ENCODE measurements at places on chromosomes 3 and 15.

- DNase-seq = no peak
Observed at GRCh38 chr3:134650431-134651346, at the start of gene KY. Gene KY (minus strand): TSS chr3:134651022. CDS start chr3:134650960, 62 bp downstream.

DNA sequence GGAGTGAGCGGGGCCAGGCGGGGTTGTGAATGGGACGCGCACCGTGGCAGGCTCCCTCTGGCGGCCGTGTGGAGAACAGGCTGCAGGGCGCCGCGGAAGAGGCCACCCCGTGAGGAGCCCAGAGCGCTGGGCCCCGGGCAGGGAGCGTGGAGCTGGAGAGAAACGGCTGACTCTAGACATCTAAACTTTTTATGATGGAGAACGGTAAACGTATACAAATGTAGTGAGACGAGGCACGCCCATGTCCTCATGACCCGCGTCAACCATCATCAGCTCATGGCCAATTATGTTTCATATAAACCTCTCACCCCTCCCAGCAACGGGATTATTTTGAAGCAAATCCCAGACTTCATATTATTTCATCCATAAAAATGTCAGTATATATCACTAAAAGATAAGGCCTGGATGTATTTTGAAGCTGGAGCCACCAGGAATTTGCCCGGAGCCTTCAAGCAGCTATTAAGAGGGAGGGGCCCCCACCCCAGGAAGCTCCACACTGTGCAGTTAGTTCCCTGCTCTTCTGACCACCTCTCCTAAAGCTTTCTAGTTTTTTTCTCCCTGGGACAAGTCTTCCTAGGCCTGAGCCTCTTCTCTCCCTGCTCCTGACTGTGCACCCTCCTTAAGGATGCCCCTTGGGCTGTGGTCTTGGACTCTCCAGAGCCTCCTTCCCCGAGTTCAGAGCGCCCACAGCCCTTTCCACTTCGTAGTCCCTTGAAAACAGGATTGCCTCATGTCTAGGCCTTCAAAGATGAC is 149.5 kb downstream of the SMAD6 start:
- DNase-seq = peak; percentile 80

DNA sequence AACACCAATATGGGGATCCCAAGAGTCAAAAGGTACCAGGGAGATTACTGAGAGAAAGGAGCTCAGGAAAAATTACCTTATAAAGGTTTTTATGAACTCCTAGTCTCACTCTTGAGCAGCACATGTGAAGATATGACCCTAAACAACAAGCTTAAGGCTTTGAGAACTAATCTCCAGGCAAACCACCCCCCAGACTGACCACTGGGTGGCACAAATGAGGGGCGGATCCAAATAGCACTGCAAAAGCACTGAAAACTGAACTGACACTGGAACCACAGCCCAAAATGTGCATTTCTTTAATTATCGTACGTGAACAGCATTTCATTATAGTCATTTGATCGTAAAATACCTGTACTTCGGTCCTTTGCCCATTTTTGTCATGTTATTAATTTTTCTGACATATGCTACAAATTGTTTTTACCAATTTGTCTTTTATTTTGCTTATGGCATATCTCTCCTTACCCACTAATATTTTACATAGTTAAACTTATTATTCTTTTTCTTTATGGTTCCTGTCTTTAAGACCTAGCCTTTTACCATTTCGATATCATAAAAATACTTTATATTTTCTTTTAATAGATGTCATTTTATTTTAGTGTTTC is 31.5 kb upstream of the TFDP2 start:
- DNase-seq = peak; percentile 38

- DNase-seq = peak; percentile 16
Observed at GRCh38 chr15:29693225-29693624, 129.0 kb downstream of the TJP1 start.

- peak; percentile 17 for DNase-seq
Observed at GRCh38 chr3:113495035-113495434, 19.9 kb downstream of the SPICE1 start.

GRCh38 chr3:139738697-139739096 is 60.9 kb upstream of the NMNAT3 start:
- no peak for DNase-seq

DNA sequence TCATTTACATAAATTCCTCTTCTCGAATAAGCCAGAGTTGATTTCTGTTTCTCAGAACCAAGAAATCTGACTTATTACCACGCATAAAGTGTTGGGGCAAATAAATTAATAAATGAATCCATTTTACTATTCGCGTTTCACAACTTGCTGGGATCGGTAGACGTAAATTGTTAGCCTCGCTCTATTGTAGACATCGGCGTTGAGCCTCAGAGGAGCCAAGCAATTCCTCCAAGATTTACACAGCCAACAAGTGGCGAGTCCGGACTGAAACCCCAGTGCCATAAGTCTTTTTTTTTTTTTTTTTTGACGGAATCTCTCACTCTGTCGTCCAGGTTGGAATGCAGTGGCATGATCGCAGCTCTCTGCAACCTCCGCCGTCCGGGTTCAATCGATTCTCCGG is 8.9 kb downstream of the KLHL6 start:
- no peak for DNase-seq

DNA sequence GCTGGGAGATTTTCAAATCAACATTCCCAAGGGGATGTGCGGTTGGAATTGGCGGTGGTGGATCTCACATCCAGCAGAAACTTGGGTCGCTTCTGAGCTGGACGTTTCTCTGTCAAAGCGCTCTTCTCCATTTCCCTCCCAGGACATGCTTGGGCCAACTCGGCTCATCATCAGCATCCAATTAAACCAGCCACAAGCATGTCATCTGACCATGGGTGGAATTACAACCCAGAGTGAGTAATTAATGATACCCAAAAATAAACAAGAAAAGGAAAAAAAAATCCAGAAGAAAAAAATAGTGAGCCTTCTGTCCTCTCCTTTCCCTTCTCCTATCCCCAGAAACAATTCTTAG is 111.2 kb downstream of the XXYLT1 start:
- DNase-seq = peak; percentile 49

DNA sequence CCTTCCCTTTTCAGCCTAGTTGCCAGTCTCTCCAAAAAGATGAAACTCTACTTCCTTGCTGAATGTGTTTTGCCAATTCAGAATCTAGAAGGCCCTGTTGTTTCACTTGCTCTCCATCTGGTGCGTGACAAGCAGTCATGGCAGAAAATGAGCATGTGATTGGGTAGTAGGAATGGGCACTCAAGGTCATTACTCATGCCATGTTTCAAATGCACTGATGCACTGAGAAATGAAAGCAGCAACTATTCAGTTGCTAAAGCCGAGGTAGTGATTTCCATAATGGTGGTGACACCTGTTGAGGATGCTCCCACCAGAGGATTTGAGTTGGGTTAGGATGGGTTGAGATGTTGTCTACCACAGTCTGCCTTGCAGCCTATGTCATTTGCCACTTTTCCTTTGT is 12.7 kb downstream of the ZBTB38 start:
- no peak for DNase-seq

GRCh38 chr3:108388136-108389132 is 92.1 kb downstream of the HHLA2 start:
- no peak for DNase-seq

DNA sequence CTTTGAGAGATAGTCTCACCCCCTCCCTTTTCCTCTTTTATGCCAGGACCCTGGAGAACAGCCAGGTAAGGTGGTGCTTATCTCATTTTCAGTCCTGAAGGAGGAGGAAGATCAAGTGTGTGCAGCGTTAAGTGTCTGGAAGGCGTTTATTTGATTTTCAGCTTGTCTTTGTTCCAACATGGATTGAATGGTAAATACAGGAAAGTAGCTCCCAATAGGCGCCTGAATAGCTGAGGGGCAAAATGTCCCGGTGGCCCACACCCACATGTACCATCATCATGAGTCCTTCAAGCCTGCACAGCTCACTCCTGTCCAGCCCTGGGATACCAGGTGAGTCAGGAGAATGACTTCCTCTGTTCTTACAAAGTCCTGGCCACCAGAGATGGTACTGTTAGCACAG is 73.5 kb downstream of the CEMIP start:
- no peak for DNase-seq

DNA sequence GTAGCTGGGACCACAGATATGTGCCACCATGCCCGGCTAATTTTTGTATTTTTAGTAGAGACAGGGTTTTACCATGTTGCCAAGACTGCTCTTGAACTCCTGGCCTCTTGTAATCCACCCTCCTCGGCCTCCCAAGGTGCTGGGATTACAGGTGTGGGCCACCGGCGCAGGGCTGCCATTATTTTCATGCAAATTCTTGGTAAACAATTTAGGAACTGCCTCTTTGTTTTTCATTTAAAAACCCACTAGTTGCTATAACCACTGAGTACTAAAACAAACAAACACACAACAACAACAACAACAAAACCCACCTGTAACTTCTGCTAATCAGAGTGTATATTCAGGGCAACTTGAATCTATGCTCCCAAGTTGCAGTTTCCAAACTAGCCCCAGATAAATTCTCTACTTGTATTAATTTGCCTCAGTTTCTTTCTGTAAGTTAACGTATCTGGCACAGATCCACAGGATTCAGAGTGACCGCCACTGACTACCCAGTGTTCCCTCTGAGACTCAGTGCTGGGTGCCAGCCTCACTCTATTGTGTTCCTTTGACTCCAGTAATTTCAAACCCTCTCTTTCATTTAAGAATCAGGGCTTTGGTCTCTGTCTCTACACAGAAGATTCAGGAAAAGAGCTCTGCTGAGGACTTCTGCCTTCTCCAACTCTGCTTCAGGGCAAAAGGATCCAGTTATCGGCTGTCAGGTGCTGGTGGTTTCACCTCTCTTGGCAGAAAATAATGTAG is 18.6 kb upstream of the ZNF710 start:
- DNase-seq = no peak

DNA sequence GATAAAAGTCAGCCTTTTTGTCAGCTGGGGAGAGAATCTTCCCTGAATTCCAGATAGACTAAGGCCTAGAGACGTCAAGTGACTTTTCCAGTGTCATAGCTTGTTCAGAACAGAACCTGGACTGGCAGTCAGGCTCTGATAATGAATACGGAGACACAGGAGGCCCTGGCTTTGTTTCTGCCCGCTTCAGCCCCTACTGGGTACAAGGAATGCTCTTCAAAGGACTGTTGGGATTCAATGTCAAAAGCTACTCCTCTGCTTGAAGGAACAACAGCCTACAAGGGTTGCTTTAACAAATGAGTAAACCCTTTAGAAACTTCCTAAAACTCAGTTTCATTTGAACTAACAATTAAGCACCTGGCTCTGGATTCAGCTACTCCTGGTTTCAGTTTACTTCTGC is 412.3 kb downstream of the OXSM start:
- DNase-seq = no peak

- DNase-seq = no peak
Observed at GRCh38 chr15:67509918-67510317, 11.0 kb upstream of the C15orf61 start.

- DNase-seq = peak; percentile 2
Observed at GRCh38 chr15:100588638-100589242, 13.2 kb downstream of the LINS1 start.

DNA sequence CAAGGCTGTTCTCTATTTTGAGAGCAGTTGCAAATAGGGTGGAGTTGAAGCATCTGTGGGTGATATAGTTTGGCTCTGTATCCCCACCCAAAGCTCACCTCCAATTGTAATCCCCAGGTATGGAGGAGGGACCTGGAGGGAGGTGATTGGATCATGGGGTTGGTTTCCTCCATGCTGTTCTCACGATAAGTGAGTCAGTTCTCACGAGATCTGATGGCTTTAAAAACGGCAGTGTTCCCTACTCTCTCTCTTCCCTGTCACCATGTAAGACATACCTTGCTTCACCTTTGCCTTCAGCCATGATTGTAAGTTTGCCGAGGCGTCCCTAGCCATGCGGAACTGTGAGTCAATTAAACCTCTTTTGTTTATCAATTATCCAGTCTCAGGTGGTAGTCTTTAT is 21.0 kb downstream of the CHST2 start:
- DNase-seq = no peak

Data from HCEC 1CT (cell line).